T-helper 17 cell (primary cell): ENCODE measurements at places on chromosomes 6 and 20. TPM values are rescaled to one million over a fixed set of nuclear protein-coding genes. Genes with fewer than 3 reads are reported as not detected.

- H3K4me1 ChIP-seq = no peaks in the 10 kb centered on the region
- H3K27ac ChIP-seq = no peak overlapping the region
- H3K4me3 ChIP-seq = no peak overlapping the region
Observed at GRCh38 chr20:12252793-12253192, 335.1 kb downstream of the BTBD3 start.

The WDR27 gene
- total RNA-seq = 26.0 TPM

DNA sequence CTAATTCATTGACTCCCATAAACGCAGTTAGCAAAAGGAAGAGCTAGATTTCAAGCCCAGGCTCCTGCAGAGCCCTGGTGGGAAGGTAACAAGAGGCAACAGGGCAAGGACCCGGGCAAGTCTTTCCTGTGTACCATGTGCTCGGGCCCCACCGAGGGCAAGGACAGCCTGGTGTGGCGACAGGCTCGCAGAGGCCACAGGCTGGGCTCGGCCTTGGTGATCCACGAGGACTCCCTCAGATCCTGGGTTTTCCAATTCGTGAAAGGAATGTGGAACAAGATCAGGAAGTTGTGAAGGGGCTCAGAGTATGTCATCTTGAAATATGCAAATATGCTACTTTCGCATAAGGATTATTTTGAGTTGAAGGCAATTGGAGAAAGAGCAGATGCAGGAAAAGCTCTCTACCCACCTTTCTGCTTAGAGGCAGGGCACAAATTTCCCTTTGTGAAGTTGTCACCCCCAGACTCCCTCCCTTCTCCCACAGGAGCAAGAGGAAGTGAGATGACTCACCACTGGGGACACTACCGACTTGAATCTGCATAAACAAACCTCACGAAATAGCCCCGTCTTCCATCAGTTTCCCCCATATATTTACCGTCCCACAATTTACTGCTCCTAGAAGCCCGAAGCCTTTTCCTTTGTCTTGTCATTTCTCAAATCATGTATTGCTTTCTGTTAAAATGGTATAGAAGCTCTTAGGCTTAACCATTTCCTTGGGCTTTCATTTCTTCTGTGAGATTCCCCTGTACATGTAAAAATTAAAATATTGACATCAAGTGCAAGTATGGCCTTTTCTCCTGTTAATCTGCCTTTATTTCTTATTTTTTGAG, 79.0 kb downstream of the PSMG4 start:
- peak overlapping the region; percentile 63 for H3K27ac ChIP-seq
- peaks cover 32% of the 10 kb centered on the region for H3K27me3 ChIP-seq
- no peak overlapping the region for H3K4me3 ChIP-seq
- no peak for DNase-seq
- H3K36me3 ChIP-seq = no peaks in the 10 kb centered on the region

- H3K27me3 ChIP-seq = no peaks in the 10 kb centered on the region
- peak overlapping the region; percentile 87 for H3K27ac ChIP-seq
- peak overlapping the region; percentile 95 for H3K4me3 ChIP-seq
- H3K36me3 ChIP-seq = no peaks in the 10 kb centered on the region
- no peak for DNase-seq
Observed at GRCh38 chr20:62387933-62388635, 1.2 kb downstream of the RPS21 start.

DNA sequence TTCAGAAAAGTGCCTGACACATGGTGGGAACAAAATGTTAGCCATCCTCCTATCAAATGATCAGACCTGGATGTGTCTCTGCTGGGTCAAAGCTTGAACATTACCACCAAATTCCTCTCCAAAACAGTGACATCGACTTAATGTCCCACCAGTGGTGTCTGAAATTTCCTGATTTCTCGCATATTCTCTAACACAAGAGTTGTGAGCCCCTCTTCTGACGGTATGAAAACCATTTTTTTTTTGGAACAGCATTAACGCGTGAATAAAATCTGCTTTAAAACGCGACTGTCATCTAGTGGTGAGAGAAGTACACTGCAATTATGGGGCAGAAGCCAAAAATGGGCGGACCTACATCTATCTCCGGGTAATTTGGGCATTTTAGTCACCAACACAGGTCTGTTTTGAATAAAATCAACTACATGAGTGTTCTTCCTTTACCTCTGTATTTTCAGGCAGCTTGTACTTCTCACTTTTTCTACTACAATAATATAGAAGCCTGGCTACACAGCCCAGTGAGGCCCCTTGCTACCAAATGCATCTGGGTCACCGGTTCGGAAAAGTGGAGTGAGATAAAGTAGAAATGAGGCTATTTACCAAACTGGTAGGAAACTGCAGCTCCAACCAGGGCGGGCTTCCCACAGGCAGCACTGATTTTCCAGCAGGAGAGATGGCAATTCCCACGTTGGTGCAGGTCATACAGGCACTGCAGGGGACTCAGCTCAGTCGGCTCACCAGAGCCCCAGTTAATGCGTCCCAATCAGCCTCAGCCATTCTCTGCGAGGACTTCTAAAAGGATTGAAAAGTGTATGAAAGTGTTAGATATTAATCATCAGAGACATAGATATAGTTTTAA, 27.4 kb downstream of the MGME1 start:
- peak overlapping the region; percentile 65 for H3K27ac ChIP-seq
- no peak overlapping the region for H3K4me3 ChIP-seq
- DNase-seq = no peak
- H3K4me1 ChIP-seq = peaks cover 28% of the 10 kb centered on the region

- H3K4me3 ChIP-seq = no peak overlapping the region
- H3K27ac ChIP-seq = no peak overlapping the region
- no peaks in the 10 kb centered on the region for H3K27me3 ChIP-seq
- H3K4me1 ChIP-seq = peaks cover 14% of the 10 kb centered on the region
- DNase-seq = no peak
- no peaks in the 10 kb centered on the region for H3K36me3 ChIP-seq
Observed at GRCh38 chr6:45305546-45305945, 22.6 kb upstream of the RUNX2 start.

DNA sequence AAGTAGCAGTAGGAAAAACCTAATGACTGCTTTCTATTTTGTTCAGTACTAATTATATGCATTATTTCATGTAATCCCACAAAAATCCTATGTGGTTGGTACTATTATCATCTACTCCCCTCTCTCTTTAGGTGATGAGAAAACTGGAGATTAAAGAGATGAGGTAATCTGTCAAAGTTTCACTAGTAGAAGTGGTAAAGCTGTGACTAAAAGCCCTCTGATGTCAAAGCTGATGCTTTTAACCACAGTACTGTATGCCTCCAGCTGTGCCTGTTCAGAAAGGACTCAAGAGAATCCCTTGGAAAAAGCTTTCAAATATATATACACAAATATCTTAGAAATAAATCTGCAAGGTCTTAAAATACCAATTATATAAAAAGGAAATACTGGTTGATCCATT, 38.0 kb downstream of the PHIP start:
- H3K27ac ChIP-seq = no peak overlapping the region
- H3K4me3 ChIP-seq = no peak overlapping the region
- peaks cover 33% of the 10 kb centered on the region for H3K4me1 ChIP-seq
- DNase-seq = no peak
- peaks cover 13% of the 10 kb centered on the region for H3K36me3 ChIP-seq
- no peaks in the 10 kb centered on the region for H3K27me3 ChIP-seq

The TRIM10 gene
- not detected for total RNA-seq

DNA sequence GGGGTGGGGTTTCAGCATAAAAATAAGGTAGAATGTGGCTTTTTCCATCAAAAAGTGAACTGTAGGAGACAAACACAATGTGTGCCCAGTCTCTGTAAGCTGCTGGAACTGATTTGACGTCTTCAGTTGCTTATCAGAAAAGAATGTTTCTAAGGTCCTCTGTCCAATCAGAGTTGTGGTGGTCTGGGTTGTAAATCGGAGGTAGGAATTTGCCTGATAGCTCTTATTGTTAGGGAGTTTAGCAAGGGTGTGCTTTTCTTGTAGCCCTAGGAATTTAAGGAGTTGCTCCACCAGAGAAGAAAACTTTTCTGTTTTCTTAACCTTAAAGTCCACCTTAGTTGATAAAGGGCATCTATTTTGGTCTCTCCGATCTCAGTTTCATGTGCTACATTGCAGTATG, 10.4 kb upstream of the SSTR4 start:
- no peak overlapping the region for H3K27ac ChIP-seq
- H3K27me3 ChIP-seq = peaks cover 28% of the 10 kb centered on the region
- H3K4me3 ChIP-seq = no peak overlapping the region
- H3K36me3 ChIP-seq = no peaks in the 10 kb centered on the region
- H3K4me1 ChIP-seq = no peaks in the 10 kb centered on the region

The CDH4 gene
- total RNA-seq = 0.67 TPM

GRCh38 chr20:47102629-47103028, 208.0 kb downstream of the EYA2 start:
- no peak overlapping the region for H3K27ac ChIP-seq
- DNase-seq = no peak
- H3K27me3 ChIP-seq = peaks cover 38% of the 10 kb centered on the region
- no peak overlapping the region for H3K4me3 ChIP-seq

The MRPS18A gene
- total RNA-seq = 29.8 TPM

The SIGLEC1 gene
- 0.13 TPM for total RNA-seq

The MYT1 gene
- total RNA-seq = not detected

GRCh38 chr6:2528156-2528555, 222.6 kb downstream of the MYLK4 start:
- no peak overlapping the region for H3K27ac ChIP-seq
- no peak for DNase-seq
- no peak overlapping the region for H3K4me3 ChIP-seq

The ZNF311 gene
- 0.10 TPM for total RNA-seq

The WFDC2 gene
- total RNA-seq = not detected

The ESR1 gene
- 3.9 TPM for total RNA-seq

DNA sequence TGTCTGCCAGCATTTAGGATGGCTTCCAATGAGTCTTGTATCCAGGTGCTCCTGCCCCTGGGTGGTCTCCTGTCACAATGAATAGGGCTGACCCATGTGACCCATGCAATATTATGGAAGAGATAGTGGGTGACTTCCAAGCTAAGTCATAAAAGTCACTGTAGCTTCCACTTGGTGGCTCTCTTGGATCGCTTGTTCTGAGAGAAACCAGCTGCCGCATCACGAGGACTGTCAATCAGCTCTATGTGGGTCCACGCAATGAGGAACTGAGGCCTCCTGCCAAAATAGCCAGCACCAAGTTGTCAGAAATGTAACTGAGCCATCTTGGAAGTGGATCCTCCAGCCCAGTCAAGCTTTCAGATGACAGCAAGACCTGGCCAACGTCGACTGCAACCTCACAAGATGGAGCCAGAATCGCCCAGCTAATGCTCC, 14.9 kb upstream of the MATN4 start:
- peaks cover 14% of the 10 kb centered on the region for H3K4me1 ChIP-seq
- no peaks in the 10 kb centered on the region for H3K36me3 ChIP-seq
- no peak overlapping the region for H3K4me3 ChIP-seq
- no peaks in the 10 kb centered on the region for H3K27me3 ChIP-seq
- DNase-seq = no peak
- H3K27ac ChIP-seq = no peak overlapping the region

- H3K27me3 ChIP-seq = peaks cover 65% of the 10 kb centered on the region
- no peak overlapping the region for H3K27ac ChIP-seq
- no peak overlapping the region for H3K4me3 ChIP-seq
- peaks cover 4% of the 10 kb centered on the region for H3K4me1 ChIP-seq
- no peak for DNase-seq
- peaks cover 7% of the 10 kb centered on the region for H3K36me3 ChIP-seq
Observed at GRCh38 chr20:58554541-58554940, 39.3 kb upstream of the APCDD1L start.

- H3K4me3 ChIP-seq = no peak overlapping the region
- H3K27ac ChIP-seq = no peak overlapping the region
- H3K4me1 ChIP-seq = peaks cover 3% of the 10 kb centered on the region
- peaks cover 17% of the 10 kb centered on the region for H3K27me3 ChIP-seq
- H3K36me3 ChIP-seq = no peaks in the 10 kb centered on the region
Observed at GRCh38 chr20:25178563-25179438, 16.7 kb upstream of the ENTPD6 start.

The OR12D3 gene
- total RNA-seq = not detected

The LST1 gene
- total RNA-seq = 42.6 TPM

- peak overlapping the region; percentile 87 for H3K4me3 ChIP-seq
- peaks cover 87% of the 10 kb centered on the region for H3K4me1 ChIP-seq
- H3K27ac ChIP-seq = peak overlapping the region; percentile 100
Observed at GRCh38 chr6:111764238-111765175, 108.7 kb downstream of the FYN start.

DNA sequence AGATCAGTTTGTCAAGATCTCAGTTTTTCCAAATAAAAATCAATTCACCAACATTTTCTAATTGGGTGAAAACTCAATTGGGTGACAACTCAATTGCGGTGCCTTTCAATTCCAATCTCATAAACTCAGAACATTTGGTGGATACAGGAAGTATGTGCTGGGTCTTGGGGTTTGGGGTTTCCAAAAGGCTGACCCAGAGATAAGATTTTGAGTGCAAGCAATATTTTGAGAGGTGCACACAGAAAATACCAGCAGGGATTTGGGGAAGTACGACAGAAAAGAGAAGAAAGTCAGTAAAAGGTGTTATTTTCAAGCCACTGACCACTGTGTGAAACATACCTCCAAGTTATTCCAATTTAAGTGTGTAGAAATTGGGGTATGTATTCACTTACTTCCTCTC, 258.0 kb downstream of the PHACTR1 start:
- no peak overlapping the region for H3K27ac ChIP-seq
- no peaks in the 10 kb centered on the region for H3K36me3 ChIP-seq
- H3K4me3 ChIP-seq = no peak overlapping the region
- DNase-seq = no peak
- peaks cover 12% of the 10 kb centered on the region for H3K27me3 ChIP-seq
- H3K4me1 ChIP-seq = no peaks in the 10 kb centered on the region

- DNase-seq = no peak
- H3K4me1 ChIP-seq = peaks cover 8% of the 10 kb centered on the region
- no peaks in the 10 kb centered on the region for H3K36me3 ChIP-seq
- H3K27ac ChIP-seq = no peak overlapping the region
- peaks cover 4% of the 10 kb centered on the region for H3K27me3 ChIP-seq
Observed at GRCh38 chr20:46544576-46544975, 5.9 kb downstream of the OCSTAMP start.

DNA sequence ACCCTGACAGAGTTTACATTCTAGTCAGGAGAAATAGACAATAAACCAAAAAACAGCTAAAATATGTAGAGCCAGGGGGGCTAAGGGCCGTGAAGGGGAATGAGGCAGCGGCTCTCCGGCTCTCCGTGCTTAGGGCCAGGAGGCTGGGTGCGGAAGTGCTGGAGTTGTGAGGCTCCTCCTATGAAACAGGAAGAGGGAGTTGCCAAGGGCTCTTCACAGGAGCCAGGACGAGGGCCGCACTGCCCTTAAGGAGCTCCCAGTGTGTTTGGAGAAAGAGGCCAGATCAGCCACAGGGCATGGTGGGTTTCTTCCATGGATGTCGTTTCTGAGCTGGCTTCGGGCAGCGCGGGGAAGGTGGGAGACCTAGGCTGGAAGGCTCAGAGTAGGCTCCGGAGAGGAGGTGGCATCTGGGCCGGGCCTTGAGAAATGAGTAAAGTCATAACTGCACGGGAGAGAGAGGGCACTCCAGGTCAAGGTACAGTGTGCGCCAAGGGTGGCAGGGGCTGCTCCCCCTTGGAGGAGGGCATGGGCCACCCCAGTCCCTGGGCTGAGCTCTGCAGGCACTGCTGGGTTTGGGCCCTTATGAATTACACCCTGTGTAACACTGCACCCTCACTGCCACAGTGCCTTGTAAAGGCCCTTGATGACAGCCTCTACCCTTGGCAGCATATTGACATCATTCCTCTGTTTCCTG, 20.8 kb upstream of the MLN start:
- no peak overlapping the region for H3K4me3 ChIP-seq
- peaks cover 4% of the 10 kb centered on the region for H3K4me1 ChIP-seq
- H3K27ac ChIP-seq = no peak overlapping the region
- no peak for DNase-seq
- no peaks in the 10 kb centered on the region for H3K36me3 ChIP-seq

- DNase-seq = no peak
- H3K36me3 ChIP-seq = peaks cover 7% of the 10 kb centered on the region
- H3K27me3 ChIP-seq = no peaks in the 10 kb centered on the region
- no peak overlapping the region for H3K4me3 ChIP-seq
- H3K27ac ChIP-seq = no peak overlapping the region
Observed at GRCh38 chr6:5767471-5767870, 239.3 kb downstream of the NRN1 start.
